K562 (cell line): ENCODE measurements at places on chromosomes 2 and 18. TPM values are rescaled to one million over a fixed set of nuclear protein-coding genes. Genes with fewer than 3 reads are reported as not detected.

CRYBA2 gene
- 0.51 and 0.81 TPM in 2 replicates for total RNA-seq

- DNase-seq = no peak
These were observed 17.3 kb downstream of the EN1 start for GRCh38 chr2:118830118-118830517.

- DNase-seq = no peak
These were observed 16.2 kb upstream of the CXCR4 start for GRCh38 chr2:136134126-136134525.

DNA sequence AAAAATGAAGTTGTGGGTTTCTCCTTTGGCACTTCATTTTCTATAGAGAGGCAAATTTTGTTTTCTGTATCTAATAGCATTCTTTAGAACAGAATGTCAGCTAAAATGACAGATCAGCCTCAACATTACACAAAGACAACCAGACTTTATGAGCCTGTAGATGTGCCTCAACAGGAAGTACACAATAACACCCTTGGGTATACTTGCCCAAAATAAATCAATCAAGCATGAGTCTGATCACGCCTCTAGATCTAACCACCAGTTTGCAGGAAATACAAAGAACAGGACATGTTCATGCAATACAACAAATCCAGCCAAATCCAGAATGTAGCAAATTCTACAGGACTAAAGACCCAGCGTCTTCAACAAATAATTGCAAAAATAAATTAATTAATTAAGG lies 11.2 kb upstream of the DAPL1 start:
- no peak for DNase-seq

GALNT13 gene
- total RNA-seq = not detected in 2 replicates

DNA sequence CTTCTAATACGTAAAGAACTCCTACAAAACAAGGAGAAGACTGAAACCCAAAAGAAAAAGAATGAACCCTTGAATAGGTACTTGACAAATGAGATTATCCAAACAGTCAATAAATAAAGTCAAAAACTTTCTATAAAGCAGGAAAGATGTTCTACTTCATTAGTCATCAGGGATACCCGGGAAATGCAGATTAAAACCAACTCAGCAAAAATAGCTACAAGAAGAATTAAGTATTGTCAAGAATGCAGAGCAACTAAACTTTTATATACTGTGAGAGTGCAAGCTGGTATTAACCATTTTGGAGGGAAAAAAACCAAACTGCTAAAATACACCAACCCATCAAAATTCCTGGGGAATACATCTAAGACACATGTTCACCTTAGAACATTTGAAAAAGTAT lies 10.4 kb downstream of the TXNL1 start:
- DNase-seq = no peak

DNA sequence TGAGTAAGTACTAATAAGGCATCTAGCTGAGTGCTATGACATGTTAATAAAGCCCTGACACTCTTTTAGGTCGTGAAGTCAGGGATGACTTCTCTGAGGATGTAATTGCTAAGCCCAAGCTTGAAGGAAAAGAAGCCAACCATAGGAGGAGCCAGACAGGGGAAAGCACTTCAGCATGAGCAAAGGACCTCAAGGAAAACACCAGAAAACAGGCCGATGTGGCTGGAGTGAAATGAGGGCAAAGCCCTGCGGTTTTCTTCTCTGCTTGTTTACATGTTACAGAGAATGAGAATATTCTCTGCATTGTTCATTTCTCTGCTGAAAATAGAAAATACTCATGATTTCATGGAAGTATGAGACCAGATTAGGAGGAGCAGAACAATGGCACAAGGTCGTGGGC lies 112.5 kb upstream of the ARHGAP28 start:
- no peak for DNase-seq

DNA sequence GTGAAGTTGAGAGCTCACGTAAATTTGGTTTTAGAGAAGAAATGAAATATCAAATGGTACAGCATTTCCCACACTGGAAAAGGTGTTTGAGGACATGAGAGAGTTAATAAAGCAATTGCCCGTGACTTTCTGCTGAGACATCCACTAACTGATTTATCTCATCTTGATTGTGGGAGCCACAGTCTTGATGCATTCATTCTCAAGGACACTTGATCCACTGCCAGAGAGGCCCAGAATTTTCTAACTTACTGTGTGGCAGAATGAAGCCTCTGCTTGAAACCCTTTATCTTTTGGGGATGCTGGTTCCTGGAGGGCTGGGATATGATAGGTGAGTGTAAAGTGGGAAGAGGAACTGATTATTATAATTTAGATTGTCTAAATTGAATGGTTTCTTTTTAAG lies at the start of gene CPO:
Gene CPO (plus strand): TSS at position 179 of the 400 bp plus-strand sequence. CDS start 82 bp downstream, at position 261.
- DNase-seq = no peak

PLEKHH2 gene
- 2.1 and 3.1 TPM in 2 replicates for total RNA-seq

- DNase-seq = no peak
These were observed 234.8 kb downstream of the CYRIA start for GRCh38 chr2:16430846-16431245.

DNA sequence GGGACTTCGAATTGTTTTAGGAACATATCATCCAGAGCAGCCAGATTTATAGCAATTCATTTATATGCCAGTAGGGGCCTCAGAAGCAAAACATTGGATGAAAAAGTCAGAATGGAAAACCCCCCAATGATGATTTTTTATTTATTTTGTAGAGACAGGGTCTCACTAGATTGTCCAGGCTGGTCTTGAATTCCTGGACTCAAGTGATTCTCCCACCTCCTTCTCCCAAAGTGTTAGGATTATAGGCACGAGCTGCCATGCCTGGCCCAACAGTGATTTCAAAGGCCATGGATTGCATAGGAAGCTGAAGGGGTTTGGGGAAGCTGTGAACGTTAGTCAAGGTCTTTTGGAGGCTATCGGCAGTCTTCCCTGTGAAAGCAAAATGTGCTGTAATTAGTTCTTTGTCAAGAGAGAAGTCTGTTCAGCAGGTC lies 21.9 kb upstream of the MCFD2 start:
- DNase-seq = no peak

- DNase-seq = no peak
These were observed 119.0 kb upstream of the SERPINE2 start for GRCh38 chr2:224158061-224158460.

CCDC68 gene
- 0.74 and 1.3 TPM in 2 replicates for total RNA-seq
